ENCODE measurements at places on chromosomes 13 and 19.

- DNase-seq, result no peak
Measured at GRCh38 chr13:50685491-50685890, 158.0 kb downstream of the DLEU7 start.

GRCh38 chr19:31271306-31271911, 77.8 kb downstream of the TSHZ3 start:
- DNase-seq, result no peak

DNA sequence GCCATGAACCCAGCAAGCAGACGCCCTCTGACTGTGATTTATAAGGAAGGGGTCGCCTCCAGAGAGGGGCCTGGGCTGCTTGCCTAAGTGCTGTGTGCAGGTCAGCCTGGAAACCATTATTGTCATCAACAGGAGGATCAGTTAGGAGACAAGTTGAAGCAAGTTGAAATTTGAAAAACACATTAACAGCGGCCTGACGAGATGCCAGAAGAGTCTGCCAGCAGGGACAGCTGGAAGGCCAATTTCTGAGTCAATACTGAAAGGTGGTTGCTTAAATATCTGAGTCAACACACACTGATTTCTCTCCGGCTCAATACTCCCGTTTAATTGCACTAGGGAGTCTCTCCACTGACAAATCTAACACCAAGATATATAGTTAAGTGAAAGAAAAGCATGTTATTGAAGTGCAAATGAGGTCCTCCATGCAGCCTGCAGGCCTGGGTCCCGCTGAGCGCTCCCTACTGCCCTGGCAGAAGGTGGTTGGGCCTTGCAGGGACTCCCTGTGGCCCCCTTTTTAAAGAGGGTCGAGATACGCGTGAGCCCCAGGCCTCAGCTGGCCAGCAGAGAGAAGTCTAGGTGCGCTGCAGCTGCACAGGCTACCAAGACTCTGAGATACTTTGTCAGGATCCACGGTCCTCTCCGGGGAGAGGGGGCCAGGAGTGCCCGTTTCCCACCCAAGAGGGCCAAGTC, 91.1 kb downstream of the RNASEH2B start:
- DNase-seq, result no peak

DNA sequence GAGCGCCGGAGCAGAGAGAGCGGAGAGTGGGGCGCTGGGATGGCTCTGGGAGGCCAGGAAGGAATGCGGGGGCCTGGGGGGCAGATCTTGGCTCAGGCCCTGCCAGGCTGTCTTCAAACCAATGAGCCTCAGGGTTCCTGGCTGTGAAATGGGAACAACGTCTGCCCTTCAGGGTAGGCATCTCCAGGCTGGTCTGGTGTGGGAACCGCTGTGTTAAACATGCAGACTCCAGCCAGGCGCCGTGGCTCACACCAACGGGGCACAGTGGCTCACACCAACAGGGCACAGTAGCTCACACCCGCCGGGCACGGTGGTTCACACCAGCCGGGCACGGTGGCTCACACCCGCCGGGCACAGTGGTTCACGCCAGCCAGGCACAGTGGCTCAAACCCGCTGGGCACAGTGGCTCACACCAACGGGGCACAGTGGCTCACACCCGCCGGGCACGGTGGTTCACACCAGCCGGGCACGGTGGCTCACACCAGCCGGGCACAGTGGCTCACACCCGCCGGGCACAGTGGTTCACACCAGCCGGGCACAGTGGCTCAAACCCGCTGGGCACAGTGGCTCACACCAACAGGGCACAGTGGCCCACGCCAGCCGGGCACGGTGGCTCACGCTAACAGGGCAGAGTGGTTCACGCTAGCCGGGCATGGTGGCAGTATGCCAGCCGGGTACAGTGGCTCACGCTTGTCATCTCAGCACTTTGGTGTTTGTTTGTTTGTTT, 40.1 kb downstream of the EFNA2 start:
- no peak for DNase-seq

DNA sequence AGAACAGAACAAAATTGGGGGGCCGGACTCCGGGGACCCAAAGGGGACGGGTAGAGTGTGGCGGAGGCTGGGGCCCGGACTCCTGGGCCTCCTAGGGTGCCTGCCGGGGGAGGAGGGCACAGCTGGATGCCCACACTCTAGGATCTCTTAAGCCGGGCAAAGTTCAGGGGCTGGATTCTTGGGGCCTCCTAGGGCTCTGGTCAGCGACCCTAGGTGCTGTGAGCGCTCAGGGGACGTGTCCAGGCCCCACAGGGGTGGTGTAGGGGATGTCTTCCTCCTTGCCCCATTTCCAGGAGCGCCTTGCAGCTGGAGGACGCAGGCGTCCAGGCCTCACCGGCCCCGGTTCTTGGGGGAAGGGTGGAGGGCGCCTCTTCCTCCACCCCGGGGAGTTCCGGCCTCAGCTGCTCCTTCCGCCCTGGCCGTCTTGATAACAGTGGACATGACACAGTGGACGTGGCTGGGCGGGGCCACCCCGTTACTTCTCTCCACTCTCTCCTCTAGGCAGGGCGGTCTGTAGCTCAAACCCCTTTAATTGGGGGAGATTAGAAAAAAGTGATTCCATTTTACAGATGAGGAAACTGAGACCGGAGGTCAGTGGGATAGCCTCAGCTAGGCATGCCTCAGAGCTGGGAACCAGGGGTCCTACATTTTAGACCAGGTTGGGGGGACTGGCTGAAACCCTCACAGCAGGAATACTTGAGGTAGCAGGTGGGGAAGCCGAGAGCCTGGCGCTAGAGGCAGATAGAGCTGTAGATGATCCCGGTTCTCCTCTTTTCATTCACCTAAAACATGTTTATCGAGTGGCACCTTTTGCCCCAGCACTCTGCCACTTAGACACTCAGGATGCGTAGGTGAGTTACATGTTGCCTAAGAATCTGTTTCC, 705 bp downstream of the STXBP2 start:
- DNase-seq, result no peak

- DNase-seq, result no peak
Measured at GRCh38 chr19:406135-406781, 2.7 kb downstream of the C2CD4C start.

GRCh38 chr19:12974301-12975220, 5.2 kb downstream of the DAND5 start:
- no peak for DNase-seq

DNA sequence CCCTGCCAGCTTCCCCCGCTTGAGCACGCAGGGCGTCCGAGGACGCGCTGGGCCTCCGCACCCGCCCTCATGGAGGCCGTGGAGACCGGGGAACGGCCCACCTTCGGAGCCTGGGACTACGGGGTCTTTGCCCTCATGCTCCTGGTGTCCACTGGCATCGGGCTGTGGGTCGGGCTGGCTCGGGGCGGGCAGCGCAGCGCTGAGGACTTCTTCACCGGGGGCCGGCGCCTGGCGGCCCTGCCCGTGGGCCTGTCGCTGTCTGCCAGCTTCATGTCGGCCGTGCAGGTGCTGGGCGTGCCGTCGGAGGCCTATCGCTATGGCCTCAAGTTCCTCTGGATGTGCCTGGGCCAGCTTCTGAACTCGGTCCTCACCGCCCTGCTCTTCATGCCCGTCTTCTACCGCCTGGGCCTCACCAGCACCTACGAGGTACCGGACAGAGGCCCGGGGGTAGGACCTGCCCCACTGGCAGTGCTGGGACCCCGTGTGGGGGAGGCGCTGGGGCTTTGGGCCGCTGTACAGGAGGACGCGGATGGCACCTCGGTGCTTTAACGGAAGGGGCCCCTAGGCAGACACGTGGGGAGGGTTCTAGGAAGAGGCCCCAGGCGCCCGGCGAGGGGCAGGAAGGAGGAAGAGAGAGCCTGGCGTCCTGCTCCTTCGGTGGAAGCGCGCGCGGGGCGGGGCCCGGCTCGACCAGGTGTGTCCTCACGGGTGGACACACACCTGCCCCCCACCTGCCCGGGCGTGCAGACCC, 681 bp downstream of the SLC5A5 start:
- no peak for DNase-seq
